B cell (primary cell): ENCODE measurements at places on chromosomes 3 and 15. TPM values are rescaled to one million over a fixed set of nuclear protein-coding genes. Genes with fewer than 3 reads are reported as not detected.

The SEC61A1 gene
- 48.4 and 59.7 TPM in 2 replicates for polyA plus RNA-seq

The CNTN3 gene
- not detected in 2 replicates for polyA plus RNA-seq

The CASR gene
- not detected in 2 replicates for polyA plus RNA-seq

The GXYLT2 gene
- polyA plus RNA-seq = not detected in 2 replicates

The FGD5 gene
- not detected in 2 replicates for polyA plus RNA-seq

The LRRC2 gene
- 0.04 TPM in 1 of 2 replicates, not detected in the other for polyA plus RNA-seq

DNA sequence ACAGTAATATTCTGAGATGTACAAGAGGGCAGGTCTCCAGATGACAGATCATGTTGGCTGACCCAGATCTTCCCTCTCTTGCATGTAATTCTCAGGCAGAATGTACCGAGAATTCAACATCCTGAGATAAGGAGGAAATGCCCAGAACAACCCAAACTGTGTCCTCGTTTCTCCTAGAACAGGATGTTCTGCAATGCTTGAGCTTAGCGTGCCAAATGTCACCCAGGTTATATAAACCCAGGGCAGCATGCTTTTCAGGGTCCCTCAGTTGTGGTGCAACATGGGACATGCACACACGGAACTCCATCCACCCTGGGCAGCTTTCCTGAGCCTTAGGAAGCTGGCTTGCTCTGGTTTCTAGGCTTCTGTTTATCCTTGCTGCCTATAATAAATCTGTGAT lies 102.1 kb upstream of the CMC1 start:
- DNase-seq = no peak

GRCh38 chr3:462851-463250 lies 266.3 kb downstream of the CHL1 start:
- no peak for DNase-seq

DNA sequence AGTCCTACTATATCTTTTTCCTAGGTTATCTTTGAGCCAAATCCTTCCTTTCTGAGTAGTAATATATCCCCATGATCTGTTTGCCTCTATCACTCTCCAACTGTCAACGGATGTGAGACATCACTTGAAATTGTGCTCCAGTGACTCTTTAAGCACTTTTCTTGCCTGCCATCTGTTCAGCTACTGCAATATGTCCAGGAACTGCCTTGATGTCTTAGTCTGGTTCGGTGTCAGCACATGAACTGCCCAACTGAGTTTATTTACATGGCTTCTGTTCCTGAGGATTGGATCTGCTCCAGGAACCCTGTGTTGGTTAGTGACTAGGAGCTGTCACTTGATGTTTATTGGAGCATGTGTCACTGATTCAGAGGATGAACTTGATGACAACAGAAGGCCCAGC lies 116.5 kb downstream of the SLC9A9 start:
- no peak for DNase-seq

- DNase-seq = no peak
These were observed 8.4 kb upstream of the IL1RAP start for GRCh38 chr3:190505381-190506003.

DNA sequence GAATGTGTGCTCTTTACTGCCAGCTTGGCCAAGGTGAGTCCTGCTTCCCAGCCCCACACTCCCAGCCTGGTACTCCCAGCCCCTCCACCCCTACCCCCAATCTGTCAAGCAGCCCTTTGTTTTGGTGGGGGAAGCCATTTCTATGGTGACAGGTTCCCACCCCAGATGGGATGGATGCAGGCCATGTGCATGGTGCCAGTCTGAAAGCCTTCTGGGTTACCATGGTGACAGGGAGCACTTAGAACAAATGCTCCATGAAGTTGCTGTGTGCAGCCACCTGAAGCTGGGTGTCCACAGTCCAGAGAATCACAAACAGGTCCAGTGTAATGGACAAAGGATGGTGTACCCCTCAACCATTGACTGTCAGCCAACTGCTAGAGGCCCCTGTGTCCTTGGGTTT lies 19.1 kb upstream of the VILL start:
- DNase-seq = no peak

DNA sequence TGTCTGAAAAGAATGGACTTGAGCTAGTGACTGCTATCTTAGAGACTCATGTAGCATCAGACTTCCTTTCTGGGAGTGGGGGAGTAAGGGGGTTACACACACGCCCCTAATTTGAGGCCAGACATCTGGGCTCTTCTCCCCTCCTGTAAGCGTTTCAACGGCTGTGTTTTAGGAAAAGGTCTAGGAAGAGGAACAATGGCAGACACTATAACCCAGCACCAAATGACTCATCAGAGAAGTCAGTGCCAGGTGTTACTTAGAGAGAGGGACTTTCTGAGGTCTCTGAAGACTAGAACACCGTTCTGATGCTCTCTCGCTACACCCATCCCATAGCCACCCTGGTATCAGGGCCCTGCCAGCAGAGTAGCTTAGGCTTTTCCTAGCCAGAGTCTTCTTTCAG lies 65.5 kb downstream of the SSUH2 start:
- DNase-seq = no peak
